ENCODE measurements at places on chromosomes 2 and 18.

GRCh38 chr2:130785466-130786055 is 30.2 kb downstream of the AMER3 start:
- DNase-seq: no peak

DNA sequence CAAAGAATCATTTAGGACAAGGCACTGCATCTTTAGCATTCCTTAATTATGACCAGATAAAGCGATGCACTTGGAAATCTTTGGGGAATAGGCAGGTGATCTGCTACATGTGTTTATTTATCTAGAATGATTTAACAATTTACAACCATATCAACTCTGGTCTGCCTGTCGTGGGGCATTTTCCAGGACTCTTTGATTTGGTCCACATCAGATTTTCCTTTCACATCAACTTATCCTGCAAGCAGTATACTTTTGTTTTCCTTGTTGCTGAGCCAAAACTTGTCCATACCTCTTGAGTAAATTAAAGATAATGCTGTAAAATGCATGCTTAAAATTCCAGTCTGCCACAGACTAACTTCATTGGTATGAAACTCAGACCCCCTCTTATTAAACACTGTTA is 312.4 kb upstream of the TCF4 start:
- no peak for DNase-seq

GRCh38 chr18:2212598-2213205 is 358.6 kb downstream of the METTL4 start:
- no peak for DNase-seq

DNA sequence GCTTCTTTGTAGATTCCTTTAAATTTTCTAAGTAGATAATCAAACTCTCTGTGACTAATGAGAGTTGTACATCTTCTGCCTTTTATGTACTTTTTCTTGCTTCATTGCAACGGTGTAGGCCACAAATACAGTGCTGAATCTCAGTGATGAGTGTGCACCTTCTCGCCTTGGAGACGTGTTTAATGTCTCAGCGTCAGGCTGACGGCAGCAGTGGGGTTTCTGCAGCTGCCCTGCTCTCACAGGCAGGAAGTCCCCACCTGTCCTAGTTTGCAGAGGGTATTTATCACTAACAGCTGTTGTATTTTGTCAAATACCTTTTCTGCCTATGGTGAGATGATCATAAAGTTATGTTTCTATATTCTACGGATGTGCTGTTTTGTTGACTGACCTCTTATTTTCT is 13.3 kb downstream of the AGXT start:
- DNase-seq: no peak

DNA sequence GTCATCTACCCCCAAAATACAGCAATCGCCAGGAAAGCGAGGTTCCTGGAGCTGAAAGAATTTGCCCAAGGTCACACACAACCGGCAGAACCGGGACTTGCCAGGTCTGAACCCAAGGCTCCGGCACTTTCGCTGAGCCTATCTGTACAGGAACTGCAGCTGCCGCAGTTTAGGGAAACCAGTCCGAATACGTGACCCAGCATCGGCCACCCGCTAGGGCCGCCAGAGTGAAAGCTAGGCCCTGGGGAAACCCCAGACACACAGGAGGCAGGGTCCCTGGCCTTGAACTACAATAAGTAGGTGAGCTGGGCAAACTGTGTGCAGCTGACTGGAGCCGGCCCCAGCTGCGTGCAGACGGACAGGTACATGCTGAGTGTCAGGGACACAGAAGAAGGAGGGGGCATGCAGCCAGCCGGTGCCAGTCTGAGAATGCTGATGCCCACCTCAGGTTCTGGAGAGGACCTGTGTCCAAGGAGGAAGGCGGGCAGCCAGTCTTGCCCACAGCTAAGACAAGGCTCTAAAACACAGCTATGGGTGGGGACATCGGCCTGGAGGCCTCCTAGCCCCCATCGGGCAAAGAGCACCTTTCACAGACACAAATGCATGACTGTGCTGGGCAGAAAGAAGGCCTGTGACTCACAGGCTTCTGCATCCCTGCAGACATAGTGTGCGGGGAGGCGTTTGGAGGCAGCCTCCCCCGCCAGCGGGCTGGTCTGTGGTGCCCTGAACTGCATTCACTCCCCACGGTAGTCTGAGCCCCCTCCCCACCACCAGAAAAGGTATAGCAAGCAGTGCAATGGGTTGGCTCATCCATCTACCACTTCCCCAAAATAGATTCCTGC is 107.4 kb upstream of the ID2 start:
- no peak for DNase-seq

Data from cerebellar cortex (tissue), 1 donor.